ENCODE measurements at places on chromosomes 2 and 18.

- no peak for DNase-seq
These were observed 1206.0 kb upstream of the ZEB2 start for GRCh38 chr2:145725876-145726275.

DNA sequence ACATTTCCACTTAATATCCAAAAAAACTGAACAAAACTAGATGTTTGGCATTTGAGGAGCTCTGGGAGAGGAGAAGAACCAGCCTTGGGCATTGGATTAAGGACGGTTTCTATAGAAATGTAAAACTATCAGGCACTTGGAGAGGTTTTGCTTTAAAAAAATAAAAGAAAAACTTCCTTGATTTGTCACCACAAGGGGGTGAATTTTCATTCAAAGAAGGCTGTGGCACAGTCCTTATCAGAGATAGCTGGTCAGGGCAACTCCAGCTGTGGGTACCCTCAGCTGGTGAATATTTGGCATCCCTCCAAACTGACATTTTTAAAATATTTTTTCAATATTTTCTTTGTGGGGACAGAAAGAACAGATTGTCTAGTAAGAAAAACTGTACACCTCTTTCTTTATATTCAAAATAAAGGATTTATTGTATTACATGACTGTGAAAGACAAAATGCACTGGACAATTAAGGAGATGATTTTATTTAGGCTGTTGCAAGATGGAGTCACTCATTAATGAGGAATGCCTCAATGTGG lies 46.1 kb upstream of the TBC1D8 start:
- no peak for DNase-seq

GRCh38 chr2:119192893-119193292 lies 30.7 kb upstream of the STEAP3 start:
- DNase-seq: no peak

GRCh38 chr2:136117909-136118818 lies at the start of gene CXCR4:
Gene CXCR4, minus strand, starts transcription at chr2:136118149. Its CDS starts 89 bp downstream, at chr2:136118060.
- DNase-seq: peak; percentile 91

DNA sequence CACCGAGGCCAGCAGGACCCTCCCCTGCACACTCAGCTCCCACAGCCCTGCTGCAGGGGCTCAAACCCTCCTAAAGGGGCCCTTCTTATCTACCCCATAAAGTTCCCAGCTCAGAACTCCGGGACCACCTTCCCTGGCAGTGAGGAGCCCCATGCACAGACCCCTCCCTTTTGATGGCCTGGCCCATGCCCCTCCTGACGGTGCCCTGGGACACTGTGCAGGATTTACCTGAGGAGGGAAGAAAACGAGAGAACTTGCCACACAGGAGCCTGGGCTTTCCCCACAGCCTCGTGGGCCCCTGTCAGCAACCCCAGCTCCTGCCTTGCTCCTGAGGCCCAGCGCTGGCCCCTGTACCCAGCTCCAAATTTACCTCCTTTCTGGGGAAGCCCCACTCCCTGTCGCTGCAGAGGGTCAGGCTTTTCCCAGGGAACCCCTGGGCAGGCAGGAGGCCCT lies 206.3 kb upstream of the SALL3 start:
- DNase-seq: no peak

GRCh38 chr2:127105656-127106456 lies 1.1 kb downstream of the BIN1 start:
- no peak for DNase-seq

DNA sequence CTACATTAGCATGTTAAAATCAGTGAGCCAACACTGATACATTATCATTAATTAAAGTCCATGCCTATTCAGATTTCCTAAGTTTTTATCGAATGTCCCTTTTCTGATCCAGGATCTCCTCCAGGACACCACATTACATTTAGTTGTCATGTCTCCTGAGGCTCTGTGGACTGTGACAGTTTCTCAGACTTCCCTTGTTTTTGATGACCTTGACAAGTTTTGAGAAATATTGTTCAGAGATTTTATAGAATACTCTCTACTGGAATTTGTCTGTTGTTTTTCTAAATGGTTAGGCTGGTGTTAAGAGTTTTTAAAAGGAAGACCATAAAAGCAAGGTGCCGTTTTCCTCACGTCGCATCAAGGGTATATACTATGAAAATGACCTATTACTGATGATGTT lies 16.3 kb upstream of the MAPRE3 start:
- DNase-seq: no peak

DNA sequence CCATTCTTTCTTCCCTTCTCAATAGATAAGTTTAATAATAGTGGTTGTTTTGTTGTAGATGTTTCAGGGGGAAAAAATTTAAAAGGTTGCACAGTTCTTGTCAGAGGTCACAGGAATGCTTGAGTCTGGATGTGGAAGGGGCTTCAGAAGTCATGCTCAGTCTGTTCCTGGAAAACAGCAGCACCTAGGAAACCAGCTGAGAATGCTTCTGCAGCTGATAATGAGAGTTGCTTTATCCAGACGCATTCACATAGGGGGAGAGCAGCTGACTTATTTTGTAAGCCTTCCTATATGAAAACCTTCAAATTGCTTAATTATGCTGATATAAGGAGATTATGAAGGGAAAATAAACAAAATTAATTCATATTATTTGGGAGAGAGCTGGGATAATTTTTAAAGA lies 235.5 kb downstream of the GULP1 start:
- DNase-seq: no peak

DNA sequence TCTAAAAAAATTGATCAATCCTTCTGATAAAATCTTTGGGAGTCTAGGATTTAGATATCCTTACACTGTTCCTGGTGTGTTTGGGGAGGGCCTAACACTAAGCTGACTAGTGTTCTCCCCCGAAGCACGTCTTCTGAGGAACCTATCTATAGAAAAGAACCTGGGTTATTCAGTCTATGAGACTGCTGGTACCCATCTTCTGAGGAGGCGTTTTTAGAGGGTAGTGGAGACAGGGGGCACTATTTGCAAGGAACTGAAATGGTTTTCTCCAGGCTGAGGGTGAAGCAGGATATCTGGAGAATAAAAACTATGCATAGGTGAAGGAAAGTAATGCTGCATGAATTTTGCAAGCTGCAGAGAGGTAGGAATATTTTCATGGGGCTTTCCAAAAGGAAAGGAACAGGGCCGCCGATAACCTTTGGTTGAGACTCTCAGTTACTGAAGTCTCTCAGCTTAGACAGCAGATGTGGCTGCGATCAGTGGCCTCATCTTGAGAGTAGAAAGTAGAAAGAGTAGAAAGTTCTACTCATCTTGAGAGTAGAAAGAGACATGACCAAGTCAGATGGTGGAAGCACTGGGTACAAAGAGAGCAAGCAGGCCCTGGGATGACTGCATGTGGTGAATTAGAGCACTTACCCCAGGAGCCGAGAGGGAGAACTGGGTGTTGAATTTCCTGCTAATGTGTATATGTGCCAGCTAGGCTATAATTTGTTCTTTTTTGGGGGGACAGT lies 31.8 kb upstream of the KCNE4 start:
- no peak for DNase-seq

All from stimulated activated CD8-positive, alpha-beta memory T cell treated with anti-CD3 and anti-CD28 coated beads, Interleukin-4, amount 100 ng/mL, for 1 hour (primary cell).